Endodermal cell (in vitro differentiated cells): ENCODE measurements at places on chromosomes 3 and 15.

GRCh38 chr15:39084674-39085530 is 496.0 kb upstream of the THBS1 start:
- DNase-seq: no peak

GRCh38 chr3:129974564-129974832 is at the start of gene TRH:
Gene TRH, plus strand, starts transcription at chr3:129974720. Its CDS starts 1,097 bp downstream, at chr3:129975817.
- peak; percentile 75 for DNase-seq

DNA sequence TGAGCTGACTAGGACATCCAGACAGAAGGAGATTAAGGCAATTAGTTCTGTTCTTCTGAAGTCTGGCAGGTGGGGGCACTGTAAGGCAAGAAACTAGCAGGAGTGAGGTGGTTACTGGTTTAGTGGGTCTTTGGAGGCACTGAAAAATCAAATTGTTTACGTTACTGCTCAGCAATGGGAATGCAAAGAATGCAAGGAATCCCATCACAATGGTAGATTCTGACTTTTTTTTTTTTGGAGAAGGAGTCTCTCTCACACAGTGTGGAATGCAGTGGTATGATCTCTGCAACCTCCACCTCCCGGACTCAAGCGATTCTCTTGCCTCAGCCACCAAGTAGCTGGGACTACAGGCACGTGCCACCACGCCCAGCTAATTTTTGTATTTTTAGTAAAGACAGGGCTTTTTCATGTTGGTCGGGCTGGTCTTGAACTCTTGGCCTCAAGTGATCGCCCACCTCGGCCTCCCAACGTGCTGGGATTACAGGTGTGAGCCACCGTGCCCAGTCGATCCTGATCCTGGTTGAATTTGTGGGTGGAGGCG is 16.4 kb downstream of the FAM107A start:
- DNase-seq: peak; percentile 95

DNA sequence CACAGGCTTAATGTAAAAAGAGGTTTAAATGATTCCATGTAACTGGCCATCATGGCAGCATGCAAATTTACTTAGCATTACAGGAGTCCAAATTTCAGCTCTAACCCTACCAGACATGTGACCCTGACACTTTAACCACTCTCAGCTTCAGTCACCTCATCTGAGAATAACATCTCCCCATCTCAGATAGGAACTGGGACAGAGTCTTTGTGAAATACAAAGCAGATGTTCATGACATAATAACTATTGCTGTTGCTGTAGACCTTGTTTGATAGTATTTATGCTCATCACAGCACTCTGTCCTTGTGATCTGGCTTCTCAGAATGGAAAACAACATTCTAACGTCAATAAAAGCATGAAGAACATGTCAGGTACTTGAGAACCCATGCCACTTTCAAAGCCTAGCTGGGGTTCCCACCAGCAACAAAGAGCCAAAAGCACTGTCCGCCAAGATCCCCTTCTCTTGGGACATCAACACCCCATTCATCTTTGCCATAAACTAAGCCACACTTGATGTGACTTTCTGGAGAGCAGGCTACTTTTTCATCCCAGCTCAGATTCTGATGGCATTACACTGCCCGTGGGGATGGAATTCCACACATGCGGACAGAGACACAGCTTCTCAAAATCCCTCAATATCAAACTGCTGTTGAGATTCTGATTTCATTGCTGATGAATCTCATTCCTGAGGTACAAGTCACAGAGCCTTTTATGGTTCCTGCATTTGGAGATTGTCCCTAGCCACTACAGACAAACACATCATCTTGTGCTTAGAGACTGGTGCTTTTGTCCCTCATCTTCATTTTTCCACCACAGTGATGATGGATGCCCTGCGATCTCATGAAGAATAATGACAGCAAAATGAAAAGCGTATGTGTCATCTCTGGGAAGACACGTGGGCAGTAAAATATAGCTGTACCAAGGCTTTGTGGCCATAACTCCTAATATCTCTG is 202.7 kb downstream of the TNIK start:
- DNase-seq: no peak

DNA sequence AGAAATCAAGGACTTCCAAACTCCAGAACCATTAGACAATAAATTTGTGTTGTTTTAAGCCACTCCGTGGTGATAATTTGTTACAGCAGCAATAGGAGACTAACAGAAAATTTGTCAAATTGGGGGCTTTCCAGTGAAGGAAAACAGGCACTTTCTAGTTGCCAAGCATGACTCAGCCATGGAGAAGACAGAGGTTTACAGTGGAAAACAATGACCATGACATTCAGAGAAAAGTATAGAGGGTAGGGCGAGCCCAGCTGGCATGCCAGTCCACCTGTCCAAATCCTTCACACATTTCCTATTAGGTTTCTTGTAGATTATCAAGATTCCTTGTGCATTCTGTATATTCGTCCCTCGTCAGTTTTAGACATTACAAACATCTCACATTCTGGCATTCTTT is 24.9 kb downstream of the SLCO2A1 start:
- DNase-seq: no peak

GRCh38 chr3:38353151-38353550 is 6.6 kb downstream of the XYLB start:
- no peak for DNase-seq

DNA sequence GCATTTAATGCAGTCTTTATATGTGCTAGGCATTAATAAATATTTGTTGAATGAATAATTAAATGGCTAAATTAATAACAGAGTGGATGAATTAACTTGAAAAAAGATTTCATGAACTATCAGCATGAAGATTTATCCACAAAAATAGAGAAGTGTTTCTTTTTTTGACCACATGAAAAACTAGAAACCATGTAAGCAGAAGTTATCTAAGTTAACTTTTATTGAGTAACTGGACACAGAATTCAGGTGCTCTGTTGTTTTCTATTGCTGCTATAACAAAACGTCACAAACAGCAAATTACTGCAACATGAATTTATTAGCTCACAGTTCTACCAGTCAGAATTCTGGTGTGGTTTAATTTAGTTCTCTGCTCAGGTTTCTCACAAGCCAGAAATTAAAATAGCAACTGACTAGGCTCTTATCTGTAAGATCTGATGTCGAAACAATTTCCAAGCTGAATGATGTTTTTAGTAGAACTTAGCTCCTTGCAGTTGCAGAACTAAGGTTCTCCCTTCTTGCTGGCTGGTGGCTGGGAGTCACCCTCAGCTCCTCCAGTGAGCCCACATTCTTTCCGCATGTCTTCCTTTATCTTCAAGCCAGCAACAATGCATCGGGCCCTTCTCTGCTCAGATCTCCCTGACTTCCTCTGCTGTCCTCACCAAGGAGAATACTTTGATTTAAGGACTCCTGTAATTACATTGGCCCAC is 810.2 kb upstream of the ALCAM start:
- peak; percentile 39 for DNase-seq

DNA sequence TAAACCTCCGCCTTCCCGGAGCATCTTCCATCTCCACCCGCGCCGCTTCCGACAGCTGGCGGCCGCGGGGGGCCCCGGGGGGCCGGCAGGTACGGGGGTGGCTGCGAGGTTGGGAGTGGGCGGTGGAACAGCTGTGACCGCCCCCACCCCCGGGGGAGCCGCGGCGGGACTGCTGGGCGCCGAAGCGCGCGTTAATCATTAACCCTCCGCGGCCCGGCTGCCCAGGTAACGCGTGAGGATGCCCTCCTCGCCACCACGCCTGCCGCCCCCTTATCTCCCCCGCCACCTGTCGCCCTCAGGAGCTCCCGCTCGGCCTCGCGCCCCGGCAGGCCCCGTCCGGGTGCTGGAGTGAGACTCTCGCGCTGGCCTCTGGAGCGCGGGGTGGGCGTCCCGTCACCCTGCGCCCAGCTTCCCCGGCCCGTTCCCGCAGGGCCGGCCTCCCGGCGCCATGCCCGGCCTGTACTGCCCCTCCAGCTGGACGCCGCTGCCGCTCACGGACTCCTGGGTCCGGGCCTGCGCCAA is 757 bp downstream of the VWA5B2 start:
- DNase-seq: peak; percentile 69

- no peak for DNase-seq
These were observed 126.7 kb downstream of the MTHFS start for GRCh38 chr15:79769933-79770759.

GRCh38 chr3:157175691-157176507 is 16.0 kb upstream of the CCNL1 start:
- peak; percentile 65 for DNase-seq

- no peak for DNase-seq
These were observed 74.0 kb downstream of the AKAP13 start for GRCh38 chr15:85454403-85454802.

- no peak for DNase-seq
These were observed 12.4 kb upstream of the IREB2 start for GRCh38 chr15:78425643-78426042.
